ENCODE measurements at places on chromosomes 3 and 15. TPM values are rescaled to one million over a fixed set of nuclear protein-coding genes. Genes with fewer than 3 reads are reported as not detected.

DNA sequence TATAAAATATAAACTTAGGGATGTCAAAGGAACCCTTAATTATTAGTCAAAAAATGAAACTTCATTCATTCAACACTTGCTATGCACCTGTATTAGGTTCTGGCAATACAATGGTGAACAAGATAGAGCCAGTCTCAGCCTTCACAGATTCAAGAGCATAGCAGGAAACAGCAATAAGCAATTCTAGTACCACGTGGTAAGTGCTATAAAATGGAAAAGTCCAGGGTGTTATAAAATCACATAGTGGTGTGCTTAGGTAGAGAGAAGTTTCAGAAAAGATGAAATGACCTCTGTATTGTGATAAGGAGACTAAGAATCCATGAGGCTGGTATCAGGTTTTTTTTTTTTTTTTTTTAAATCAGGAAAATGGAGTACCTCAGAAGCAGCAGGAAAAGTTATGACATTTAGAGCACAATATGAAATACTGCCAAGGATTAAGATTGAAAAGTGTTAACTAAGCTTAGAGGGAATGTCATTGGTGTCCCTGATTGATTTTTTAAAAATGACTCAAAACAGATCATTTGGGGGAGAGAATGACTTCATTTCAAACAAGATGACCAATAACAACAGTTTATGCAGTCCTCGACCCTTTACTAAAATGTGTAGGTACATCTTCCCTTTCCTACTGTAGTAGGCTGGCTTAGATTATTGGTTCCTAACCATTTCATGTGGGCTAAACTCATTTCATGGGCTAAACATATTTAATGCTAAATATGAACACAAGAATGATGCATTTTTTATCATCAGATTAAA, 5.0 kb downstream of the TOMM70 start:
- H3K4me1 ChIP-seq, result peaks cover 22% of the 10 kb centered on the region
- H3K4me3 ChIP-seq, result no peak overlapping the region
- H3K36me3 ChIP-seq, result no peaks in the 10 kb centered on the region

- no peaks in the 10 kb centered on the region for H3K27me3 ChIP-seq
- no peak overlapping the region for H3K27ac ChIP-seq
- no peaks in the 10 kb centered on the region for H3K4me1 ChIP-seq
- no peaks in the 10 kb centered on the region for H3K36me3 ChIP-seq
These were observed 20.6 kb downstream of the GPR15 start for GRCh38 chr3:98552232-98553020.

The FGF7 gene
- total RNA-seq, result 111 TPM

DNA sequence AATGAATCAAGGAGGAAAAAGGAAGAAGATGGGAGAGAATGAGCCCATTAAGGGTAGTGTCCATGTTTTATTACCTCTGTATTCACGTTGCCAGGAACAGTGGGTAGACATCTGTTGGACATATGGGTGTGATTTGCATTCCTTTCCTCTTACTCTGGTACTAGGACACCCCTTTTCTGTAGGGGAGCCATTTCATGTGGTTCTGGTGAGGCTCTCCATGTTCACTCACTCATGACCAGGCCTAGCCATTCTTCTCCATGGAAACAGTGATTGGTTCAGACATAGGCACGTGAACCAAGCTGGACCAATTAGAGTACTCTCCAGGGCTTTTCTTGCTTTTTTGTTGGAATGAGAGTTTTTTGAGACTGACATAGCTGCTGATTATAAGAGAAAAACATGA, 39.6 kb upstream of the PDCD6IP start:
- H3K27me3 ChIP-seq, result no peaks in the 10 kb centered on the region
- no peaks in the 10 kb centered on the region for H3K4me1 ChIP-seq
- H3K36me3 ChIP-seq, result no peaks in the 10 kb centered on the region
- no peak for DNase-seq
- H3K27ac ChIP-seq, result no peak overlapping the region

The NOX5 gene
- 0.88 TPM for total RNA-seq

- H3K4me3 ChIP-seq, result no peak overlapping the region
- no peaks in the 10 kb centered on the region for H3K27me3 ChIP-seq
- no peaks in the 10 kb centered on the region for H3K4me1 ChIP-seq
- no peak overlapping the region for H3K27ac ChIP-seq
- no peak for DNase-seq
- H3K36me3 ChIP-seq, result no peaks in the 10 kb centered on the region
These were observed 361.8 kb downstream of the MFSD1 start for GRCh38 chr3:159163656-159164055.

- H3K36me3 ChIP-seq, result no peaks in the 10 kb centered on the region
- H3K4me3 ChIP-seq, result no peak overlapping the region
- peaks cover 7% of the 10 kb centered on the region for H3K4me1 ChIP-seq
- H3K27ac ChIP-seq, result no peak overlapping the region
- no peak for DNase-seq
These were observed 39.6 kb downstream of the CORO2B start for GRCh38 chr15:68618394-68618793.

The GOLGA8K gene
- total RNA-seq, result 3.5 TPM

- H3K4me3 ChIP-seq, result peak overlapping the region; percentile 34
- H3K36me3 ChIP-seq, result peaks cover 35% of the 10 kb centered on the region
- H3K4me1 ChIP-seq, result peaks cover 24% of the 10 kb centered on the region
These were observed 627 bp upstream of the FAM131A start for GRCh38 chr3:184336547-184337398.

The TTLL13 gene
- total RNA-seq, result 0.13 TPM

The DNAH12 gene
- total RNA-seq, result 0.04 TPM

The TICRR gene
- total RNA-seq, result not detected

DNA sequence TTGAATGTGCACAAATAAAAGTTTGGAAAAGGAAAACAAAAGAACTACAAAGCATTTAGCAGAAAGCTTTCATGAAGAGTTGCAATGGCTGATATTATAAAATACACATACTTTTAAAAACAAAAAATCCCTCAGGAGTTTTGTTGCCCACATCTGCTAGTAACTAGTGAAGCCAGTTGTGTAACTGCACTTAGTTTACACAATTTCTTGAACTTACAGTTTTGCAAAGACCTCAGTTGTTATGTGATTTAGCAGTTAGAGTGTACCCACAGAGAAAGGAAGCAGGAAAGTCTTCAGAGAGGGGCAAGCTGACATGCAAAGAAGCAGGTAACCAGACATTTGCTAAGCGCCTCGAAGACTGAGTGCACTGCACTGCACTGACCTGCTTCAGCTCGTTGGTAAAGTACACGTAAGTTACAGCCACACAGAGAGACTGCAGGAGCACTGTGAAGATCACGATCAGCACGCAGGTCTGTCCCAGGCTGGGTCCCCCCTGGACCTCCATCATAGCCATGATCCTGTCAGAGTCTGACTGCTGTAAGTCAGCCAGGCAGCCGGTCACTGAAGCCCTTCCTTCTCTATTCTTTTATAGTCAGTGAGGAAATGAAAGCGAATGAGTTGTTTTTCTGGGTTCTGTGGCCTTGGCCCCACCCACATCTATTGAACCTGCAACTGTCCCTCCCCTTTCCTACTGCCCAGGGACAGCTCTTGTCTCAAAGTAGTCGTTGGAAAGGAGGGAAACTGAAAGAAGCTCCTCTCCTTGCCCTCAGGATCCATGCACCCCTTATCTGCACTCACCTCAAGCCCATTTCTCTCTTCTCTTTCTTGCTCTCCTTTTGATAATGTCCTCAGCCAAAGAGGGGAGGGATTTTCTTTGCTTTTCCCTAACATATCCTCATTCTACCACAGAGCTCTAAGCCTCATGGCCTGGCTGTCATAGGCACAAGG, at the start of gene TNFSF10:
Gene TNFSF10, minus strand, starts transcription at position 560 of the 948 bp plus-strand sequence. Its CDS starts 46 bp downstream, at position 514.
- H3K27me3 ChIP-seq, result no peaks in the 10 kb centered on the region
- DNase-seq, result peak; percentile 55
- no peaks in the 10 kb centered on the region for H3K36me3 ChIP-seq
- peaks cover 5% of the 10 kb centered on the region for H3K4me1 ChIP-seq

DNA sequence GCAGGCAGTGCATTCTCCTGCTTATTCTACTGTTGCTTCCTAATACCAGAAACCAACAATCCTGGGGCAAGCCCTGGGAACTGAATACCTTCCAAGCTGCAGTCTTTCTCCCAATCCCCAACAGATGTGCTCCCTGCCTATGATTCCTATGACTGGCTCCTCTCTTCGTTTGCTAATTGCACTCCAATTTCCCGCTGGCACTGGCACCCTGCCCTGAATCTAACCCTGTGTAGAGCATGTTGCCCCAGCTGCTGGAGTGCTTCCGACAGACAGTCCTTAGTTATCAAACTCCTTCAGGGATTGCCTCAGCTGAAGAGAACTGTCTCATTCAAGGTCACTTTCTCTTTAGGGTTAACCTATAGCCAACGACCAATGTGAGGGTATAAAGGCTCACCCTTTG, 214.1 kb downstream of the NECTIN3 start:
- H3K4me1 ChIP-seq, result no peaks in the 10 kb centered on the region
- no peak overlapping the region for H3K27ac ChIP-seq
- no peaks in the 10 kb centered on the region for H3K36me3 ChIP-seq

GRCh38 chr3:45759851-45760250, 36.5 kb downstream of the SLC6A20 start:
- no peaks in the 10 kb centered on the region for H3K27me3 ChIP-seq
- DNase-seq, result no peak
- no peaks in the 10 kb centered on the region for H3K4me1 ChIP-seq
- H3K4me3 ChIP-seq, result no peak overlapping the region

- H3K36me3 ChIP-seq, result peaks cover 4% of the 10 kb centered on the region
- H3K4me1 ChIP-seq, result no peaks in the 10 kb centered on the region
- H3K27ac ChIP-seq, result no peak overlapping the region
- H3K27me3 ChIP-seq, result no peaks in the 10 kb centered on the region
- no peak overlapping the region for H3K4me3 ChIP-seq
These were observed 26.3 kb downstream of the DZIP1L start for GRCh38 chr3:138089091-138089490.

DNA sequence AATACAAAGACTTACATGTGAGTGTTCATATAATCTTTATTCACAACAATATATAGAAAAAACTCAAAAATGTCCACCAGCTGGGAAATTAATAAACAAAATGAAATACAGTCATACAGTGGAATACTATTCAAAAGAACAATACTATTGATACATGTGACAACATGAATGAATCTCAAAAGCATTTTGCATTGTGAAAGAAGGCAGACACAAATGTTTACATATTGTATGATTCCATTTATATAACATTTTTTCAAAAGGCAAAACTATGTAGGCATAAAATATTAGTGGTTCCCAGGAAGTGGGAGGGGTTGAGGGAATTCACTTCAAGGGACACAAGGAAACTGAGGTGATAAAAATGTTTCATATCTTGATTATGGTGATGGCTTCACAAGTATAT, 303.2 kb downstream of the CTNNB1 start:
- H3K27ac ChIP-seq, result no peak overlapping the region
- H3K4me1 ChIP-seq, result no peaks in the 10 kb centered on the region
- DNase-seq, result no peak
- H3K27me3 ChIP-seq, result no peaks in the 10 kb centered on the region

DNA sequence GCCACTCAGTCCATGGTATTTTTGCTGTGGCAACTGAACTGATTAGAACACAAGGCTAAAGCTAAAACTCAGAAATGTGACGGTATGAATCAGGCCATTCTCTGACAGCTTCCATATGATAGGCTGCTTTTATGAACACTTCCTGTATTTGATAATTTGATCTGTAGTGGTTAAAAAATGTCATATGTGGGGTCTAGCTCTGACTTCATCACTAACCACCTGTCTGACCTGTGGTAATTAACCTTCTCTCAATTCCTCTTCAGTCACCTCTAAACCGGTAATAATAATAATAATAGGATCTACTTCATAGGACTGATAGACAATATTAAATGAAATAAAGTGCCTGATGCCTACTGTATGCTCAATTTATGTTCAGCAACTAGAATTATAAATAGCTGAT, 223.2 kb downstream of the MBNL1 start:
- no peaks in the 10 kb centered on the region for H3K36me3 ChIP-seq
- H3K27me3 ChIP-seq, result no peaks in the 10 kb centered on the region

The SPRED1 gene
- 92.7 TPM for total RNA-seq

Measured in thyroid gland (tissue), 4 donors.